Placental pericyte (primary cell): ENCODE measurements at places on chromosomes 1 and 21. TPM values are rescaled to one million over a fixed set of nuclear protein-coding genes. Genes with fewer than 3 reads are reported as not detected.

PLA2G2A gene
- not detected in 2 replicates for total RNA-seq

PADI2 gene
- 0.29 TPM in 1 of 2 replicates, not detected in the other for total RNA-seq

C2CD4D gene
- total RNA-seq = not detected in 2 replicates

HENMT1 gene
- total RNA-seq = 2.8 and 8.6 TPM in 2 replicates

AKR7A3 gene
- total RNA-seq = 0.29 and 0.66 TPM in 2 replicates

LRRC8C gene
- 10.1 and 39.8 TPM in 2 replicates for total RNA-seq

KCNE2 gene
- total RNA-seq = 0.14 TPM in 1 of 2 replicates, not detected in the other

RSPH1 gene
- total RNA-seq = under 0.01 TPM in 1 of 2 replicates, not detected in the other

CELA3B gene
- total RNA-seq = not detected in 2 replicates
